Stimulated activated CD4-positive, alpha-beta T cell treated with anti-CD3 and anti-CD28 coated beads, Interleukin-2, amount 100 ng/mL, for 24 hours (primary cell): ENCODE measurements at places on chromosomes 7 and 10.

- no peak for DNase-seq
Observed at GRCh38 chr10:78727251-78727650, 341.5 kb upstream of the ZMIZ1 start.

GRCh38 chr10:133083422-133084100 lies 4.2 kb upstream of the ADGRA1 start:
- DNase-seq, result no peak

DNA sequence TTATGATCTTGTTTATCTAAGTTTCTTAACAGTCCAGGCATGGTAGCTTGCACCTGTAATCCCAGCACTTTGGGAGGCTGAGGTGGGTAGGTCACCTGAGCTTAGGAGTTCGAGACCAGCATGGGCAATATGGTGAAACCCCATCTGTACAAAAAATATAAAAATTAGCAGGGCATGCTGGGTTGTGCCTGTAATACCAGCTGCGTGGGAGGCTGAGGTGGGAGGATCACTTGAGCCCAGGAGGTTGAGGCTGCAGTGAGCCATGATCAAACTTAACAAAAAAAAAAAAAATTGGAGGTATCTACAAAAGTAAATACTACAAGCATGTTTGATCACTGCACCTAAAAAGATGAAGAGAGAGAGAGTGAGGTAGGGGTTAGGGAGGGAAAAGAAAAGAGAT lies 9.0 kb upstream of the EZH2 start:
- DNase-seq, result no peak

- DNase-seq, result no peak
Observed at GRCh38 chr10:102287538-102287937, 42.2 kb downstream of the GBF1 start.

DNA sequence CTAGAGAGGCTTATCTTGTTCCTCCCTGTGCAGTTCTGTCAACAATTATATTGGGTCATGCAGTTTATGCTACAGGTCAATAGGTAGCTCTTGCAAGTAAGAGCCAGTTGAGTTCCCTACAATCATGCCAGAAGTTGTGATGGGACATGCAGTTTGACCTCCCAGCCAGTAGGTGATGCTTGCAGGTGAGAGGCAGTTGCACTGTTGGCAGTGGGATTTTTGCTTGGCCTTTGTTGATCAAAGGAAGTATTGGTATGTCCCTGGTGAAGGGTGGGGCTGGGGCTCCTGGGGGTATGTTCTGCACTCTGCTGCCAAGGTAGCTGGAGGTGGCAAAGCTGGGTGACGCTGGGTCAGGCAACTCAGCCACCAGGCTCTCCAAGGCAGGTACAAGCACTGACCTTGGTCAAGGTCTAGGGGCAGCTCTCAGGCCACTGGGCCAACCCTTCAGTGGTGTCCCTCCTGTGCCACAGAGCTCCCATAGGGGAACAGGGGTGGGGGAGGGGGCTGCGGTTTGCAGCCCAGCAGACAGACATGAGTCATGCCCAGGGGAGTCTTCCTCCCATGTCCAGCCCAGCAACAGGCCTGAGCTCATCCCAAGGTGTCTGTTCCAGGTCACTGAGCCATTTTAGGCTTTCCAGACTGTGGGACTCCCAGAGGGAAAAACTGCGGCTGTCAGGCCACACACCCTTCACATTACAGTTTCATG lies 43.3 kb downstream of the MEOX2 start:
- DNase-seq, result no peak

- no peak for DNase-seq
Observed at GRCh38 chr7:8365499-8366110, 67.8 kb upstream of the NXPH1 start.

GRCh38 chr7:91294639-91295220 lies 30.5 kb downstream of the FZD1 start:
- no peak for DNase-seq

- no peak for DNase-seq
Observed at GRCh38 chr7:67614843-67615242, 618.2 kb downstream of the TYW1 start.

- no peak for DNase-seq
Observed at GRCh38 chr10:124688386-124688785, 55.8 kb downstream of the FAM53B start.

- DNase-seq, result no peak
Observed at GRCh38 chr10:125086691-125087090, 73.7 kb downstream of the CTBP2 start.

DNA sequence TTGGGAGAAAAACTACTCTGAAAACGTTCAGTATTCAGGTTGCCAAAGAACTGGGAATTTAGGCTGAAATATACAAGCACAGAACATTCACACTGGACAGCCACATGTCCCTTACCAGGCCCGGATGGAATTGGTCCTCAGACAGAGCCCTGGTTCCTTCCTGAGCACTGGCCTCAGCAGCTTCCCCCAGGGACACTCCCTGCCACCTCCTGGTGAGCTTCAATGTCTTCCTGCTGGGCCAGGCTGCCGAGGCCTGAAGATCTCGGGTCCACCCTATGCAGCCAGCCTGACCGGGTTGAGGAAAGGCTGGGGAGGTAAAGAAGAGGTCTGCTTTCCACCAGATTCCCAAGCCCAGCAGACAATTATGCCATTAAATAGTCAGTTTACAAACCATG lies 24.8 kb downstream of the LEP start:
- no peak for DNase-seq

DNA sequence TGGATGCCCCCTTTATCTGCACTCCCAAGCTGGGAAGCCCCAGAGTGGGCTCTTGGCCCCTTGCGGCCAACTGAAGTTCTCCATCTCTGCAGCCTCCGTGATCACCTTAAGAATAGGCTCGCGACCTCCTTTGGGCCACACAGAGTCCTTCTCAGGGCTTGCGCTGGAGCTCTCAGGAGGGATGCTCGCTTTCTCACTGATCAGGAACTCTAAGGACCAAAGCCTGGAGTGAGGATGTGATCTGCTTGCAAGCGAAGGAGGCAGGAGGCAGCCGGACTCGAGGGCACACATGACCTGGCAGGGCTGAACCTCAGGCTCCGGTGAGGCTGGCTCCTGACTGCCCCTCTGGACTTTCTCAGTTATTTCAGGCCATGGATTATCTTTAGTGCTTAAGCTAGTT lies 192.1 kb upstream of the MKI67 start:
- DNase-seq, result no peak

DNA sequence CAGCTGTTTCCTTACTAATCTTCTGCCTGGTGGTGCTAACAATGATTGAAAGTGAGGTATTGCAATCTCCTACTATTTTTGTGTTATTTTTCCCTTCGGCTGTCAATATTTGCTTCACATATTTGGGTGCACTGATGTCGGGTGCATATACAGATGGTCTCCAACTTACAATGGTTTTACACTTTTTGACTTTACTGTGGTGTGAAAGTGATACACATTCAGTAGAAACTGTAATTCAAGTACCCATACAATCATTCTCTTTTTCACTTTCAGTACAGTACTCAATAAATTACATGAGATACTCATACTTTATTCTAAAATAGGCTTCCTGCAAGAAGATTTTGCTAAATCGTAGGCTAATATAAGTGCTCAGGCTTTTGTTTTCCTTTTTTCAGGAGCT lies 73.2 kb downstream of the RNF216 start:
- DNase-seq, result no peak

GRCh38 chr7:81604075-81604807 lies 165.6 kb downstream of the HGF start:
- DNase-seq, result no peak

DNA sequence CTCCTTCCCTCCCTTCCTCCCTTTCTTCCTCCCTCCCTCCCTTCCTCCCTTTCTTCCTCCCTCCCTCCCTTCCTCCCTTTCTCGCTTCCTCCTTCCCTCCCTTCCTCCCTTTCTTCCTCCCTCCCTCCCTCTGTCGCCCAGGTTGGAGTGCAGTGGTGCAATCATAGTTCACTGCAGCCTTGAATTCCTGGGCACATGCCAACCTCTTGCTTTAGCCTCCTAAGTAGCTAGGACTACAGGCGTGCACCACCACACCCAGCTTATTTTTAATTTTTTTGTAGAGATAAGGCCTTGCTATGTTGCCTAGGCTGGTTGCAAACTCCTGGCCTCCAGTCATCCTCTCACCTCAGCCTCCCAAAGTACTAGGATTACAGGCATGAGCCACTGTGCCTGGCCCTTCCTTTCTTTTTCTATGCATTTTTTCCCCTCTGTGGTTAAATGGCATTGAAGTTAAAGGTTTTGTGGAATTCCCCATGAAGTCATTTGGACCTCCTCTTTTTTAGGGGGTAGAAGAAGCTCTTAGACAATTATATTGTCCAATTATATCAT lies 9.6 kb downstream of the KLHDC10 start:
- DNase-seq, result no peak

GRCh38 chr7:49038821-49039358 lies 114.5 kb downstream of the CDC14C start:
- no peak for DNase-seq

GRCh38 chr10:96577069-96577468 lies 9.7 kb downstream of the TM9SF3 start:
- DNase-seq, result no peak

GRCh38 chr10:88080213-88080612 lies 216.8 kb downstream of the PTEN start:
- no peak for DNase-seq

DNA sequence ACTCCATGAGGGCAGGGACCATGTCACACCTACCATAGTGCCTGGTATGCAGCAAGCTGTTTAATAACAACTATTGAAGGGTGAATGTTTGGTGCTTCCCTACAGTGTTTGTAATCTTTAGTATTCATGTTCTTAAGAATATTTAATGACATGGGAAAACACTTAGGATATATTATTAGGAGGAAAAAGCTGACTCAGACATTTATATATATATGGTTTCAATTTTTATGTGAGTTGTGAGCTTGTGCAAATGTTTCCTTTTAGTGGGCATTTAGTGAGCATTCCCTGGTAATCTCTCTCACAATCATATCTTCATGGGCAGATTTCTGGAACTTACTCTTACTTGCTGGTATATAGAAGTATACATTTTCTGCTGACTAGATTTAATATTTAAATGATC lies 359.1 kb downstream of the EXOC4 start:
- no peak for DNase-seq

DNA sequence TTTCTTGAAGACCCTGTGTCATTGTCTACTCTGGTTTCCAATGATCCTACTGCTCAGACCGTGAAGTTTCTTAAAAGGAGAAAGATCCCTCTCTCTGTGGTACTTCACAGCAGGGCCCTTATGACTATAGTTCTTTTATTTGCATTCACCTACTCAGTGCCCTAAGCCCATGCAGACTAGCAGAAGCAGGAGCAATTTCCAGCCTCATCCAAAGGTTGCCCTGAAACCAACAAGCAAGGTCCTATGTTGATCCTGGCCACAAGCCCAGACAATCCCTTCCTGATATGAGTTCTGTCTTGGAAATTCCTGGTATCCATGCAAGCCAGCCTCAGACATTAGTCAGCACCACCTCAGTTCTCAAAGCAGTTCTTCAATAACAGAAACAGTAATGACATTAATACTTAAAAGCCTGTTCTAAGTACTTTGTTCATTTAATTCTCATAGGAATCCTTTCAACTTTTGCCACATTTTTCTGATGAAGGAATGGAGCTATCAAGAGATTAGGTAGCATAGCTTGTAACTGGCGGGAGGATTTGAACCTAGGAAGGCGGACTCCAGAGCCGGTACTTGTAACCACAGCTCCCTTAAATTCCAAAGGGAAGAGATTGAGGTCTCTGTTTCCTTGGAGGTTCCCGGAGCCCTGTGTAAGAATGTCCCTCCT lies 58.1 kb upstream of the ST8SIA6 start:
- DNase-seq, result no peak

- DNase-seq, result peak; percentile 72
Observed at GRCh38 chr10:22325272-22326144, 4.6 kb downstream of the BMI1 start.

DNA sequence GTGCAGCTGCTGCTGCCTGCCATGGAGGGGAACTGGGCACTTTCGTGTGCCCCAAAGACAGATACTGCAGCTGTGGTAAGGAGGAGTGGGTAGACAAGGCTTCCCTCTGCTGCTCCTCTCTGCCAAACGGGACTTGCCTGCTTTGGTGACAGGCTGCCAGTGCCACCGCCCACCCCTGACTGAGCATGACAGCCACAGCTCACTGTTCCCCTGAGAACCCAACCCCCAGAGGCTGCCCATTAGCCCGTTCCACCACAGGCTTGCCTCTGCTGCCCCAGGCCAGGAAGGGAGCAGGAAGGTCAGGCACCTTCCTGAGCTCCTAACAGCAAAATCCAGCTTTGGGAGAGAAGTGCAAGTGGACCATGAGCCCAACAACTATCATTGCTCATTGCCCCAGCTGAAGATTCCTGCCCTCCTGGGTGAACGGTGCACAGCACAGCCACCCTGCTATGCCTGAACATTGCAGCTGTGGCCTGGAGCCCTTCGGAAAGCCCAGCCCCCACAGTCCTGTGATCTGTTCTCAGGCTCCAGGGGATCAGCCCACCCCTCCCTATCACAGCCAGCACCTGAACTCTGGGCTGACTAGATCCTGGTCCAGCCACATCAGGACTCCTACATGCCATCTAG lies 58.7 kb upstream of the ANTXRL start:
- peak; percentile 6 for DNase-seq

- DNase-seq, result no peak
Observed at GRCh38 chr10:96270571-96270970, 798 bp downstream of the BLNK start.

DNA sequence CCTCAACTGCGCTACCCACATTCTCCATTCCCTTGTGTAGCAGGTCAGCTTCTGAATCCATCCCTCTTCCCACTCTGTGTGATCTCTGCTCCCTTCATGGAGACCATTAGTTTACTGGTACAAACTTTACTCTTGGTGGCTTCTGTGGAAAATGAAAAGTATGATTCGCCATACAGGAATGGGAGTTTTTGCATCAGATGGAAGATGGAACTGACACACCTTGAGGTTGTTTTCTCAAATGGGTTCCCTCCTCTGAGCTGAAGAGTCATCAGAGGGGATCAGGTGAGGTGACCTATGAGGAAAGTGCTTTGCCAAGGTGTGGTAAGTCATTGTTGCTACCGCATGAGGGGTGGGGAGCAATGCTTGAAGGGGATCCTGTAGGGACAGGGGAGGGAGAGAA lies 266.8 kb downstream of the INHBA start:
- DNase-seq, result no peak

DNA sequence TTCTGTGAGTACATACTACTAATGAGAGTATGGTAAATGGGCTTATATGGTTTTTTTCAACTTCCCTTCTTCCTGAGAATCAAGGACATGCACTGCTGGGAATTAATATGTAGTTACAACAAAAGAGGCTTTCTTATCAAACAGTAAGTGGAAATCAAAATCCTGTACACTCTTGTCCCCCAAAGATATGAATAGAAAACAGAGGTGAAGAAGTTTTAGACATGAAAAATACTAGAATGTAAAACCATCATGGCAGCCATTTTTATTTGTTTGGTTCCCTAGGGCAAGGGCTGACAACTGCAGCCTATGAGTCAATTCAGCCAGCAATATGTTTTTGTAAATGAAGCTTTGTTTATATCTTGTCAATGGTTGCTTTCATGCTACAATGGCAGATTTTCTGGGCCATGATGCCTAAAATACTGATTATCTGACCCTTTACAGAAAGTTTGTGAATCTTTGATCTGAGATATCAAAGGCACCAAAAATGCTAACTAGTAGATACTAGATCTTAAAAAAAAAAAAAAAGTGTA lies 422.4 kb downstream of the PARD3 start:
- no peak for DNase-seq
